ENCODE measurements at places on chromosomes 5 and 9. TPM values are rescaled to one million over a fixed set of nuclear protein-coding genes. Genes with fewer than 3 reads are reported as not detected.

The CDO1 gene
- total RNA-seq = not detected

DNA sequence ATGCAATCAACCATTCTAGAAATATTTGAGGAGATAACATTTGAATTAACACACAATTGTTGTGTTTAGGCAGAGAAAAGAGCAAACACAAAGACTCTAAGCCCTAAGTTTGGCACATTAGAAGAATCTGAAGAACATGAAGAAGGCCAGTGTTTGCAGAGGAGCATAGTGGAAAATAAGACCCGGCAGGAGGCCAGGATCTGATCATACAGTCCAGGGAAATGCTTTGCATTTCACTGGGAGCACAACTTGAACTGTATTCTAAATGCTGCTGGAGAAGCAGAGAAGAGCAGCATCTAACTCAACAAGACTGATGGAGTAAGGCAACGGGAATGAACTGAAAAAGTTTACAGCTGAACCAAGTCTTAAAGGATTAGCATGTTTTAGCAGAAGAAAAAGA, 463.4 kb downstream of the ZNF608 start:
- H3K27me3 ChIP-seq = no peaks in the 10 kb centered on the region
- no peak overlapping the region for H3K27ac ChIP-seq
- no peaks in the 10 kb centered on the region for H3K4me1 ChIP-seq
- no peak overlapping the region for H3K4me3 ChIP-seq
- H3K36me3 ChIP-seq = no peaks in the 10 kb centered on the region

DNA sequence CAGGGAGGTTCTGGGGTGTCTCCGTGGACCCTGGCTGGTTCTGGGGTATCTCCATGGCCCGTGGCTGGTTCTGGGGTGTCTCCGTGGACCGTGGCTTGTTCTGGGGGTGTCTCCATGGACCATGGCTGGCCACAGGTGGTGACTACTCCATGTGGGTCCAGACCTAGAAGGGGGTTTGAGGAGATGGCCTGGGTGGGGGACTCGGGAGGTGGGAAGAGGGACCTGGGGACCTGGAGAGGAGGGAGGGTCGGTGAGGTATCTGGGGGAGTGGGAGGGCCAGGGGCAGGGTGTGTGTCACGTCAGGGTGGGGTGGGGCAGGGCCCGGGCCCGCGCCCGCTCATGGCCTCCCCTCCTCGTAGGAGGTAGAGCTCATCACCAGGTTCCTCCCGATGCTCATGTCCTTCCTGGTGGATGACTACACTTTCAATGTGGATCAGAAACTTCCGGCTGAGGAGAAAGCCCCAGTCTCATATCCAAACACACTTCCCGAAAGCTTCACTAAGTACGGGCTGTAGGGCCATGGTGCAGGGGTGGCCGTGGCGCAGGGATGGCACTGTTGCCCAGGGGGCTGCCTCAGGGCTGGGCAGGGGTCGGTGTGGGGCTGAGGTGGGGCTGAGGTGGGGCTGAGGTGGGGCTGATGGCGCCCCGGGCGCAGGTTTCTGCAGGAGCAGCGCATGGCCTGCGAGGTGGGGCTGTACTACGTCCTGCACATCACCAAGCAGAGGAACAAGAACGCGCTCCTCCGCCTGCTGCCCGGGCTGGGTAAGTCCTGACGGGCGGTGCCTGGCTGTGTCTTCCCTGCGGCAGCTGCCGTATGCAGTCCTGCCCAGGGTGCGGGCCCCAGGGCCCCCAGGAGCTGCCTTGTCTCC, 10.7 kb upstream of the TOR4A start:
- no peak for DNase-seq
- peaks cover 19% of the 10 kb centered on the region for H3K4me1 ChIP-seq
- no peak overlapping the region for H3K4me3 ChIP-seq

The AMBP gene
- total RNA-seq = not detected

- no peak for DNase-seq
- H3K4me3 ChIP-seq = no peak overlapping the region
- H3K4me1 ChIP-seq = peaks cover under 1% of the 10 kb centered on the region
These were observed 19.5 kb downstream of the CDHR2 start for GRCh38 chr5:176568657-176569056.

The OTP gene
- total RNA-seq = not detected

- DNase-seq = no peak
- H3K36me3 ChIP-seq = no peaks in the 10 kb centered on the region
- H3K27me3 ChIP-seq = peaks cover 35% of the 10 kb centered on the region
These were observed 1.4 kb upstream of the GDNF start for GRCh38 chr5:37841203-37841602.

The F2RL1 gene
- 0.35 TPM for total RNA-seq

The CNTNAP3 gene
- not detected for total RNA-seq

DNA sequence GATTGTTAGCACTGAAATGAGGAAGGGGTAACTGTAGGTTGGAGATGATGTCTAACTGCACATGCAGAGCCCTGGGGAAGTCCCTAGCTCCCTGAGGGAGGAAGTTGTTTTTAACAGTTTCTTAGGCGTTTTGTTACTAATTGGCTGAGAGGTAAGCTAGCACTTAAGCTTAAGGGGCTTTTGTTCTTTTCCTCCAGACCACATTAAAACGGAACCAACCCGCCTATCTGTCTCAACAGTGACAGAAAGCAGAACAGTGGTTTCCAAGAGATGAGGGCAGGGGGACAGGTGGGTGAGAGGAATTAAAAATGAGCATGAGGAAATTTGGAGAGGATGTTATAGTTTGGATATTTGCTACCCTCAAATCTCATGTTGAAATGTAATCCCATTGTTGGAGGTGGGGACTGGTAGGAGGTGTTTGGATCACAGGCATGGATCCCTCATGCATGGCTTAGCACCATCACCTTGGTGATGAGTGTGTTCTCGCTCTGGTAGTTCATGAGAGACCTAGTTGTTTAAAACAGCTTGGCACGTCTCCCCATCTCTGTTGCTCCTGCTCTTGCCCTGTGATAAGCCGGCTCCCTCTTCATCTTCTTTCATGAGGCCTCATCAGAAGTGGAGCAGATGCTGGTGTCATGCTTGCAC, 38.9 kb downstream of the LYRM7 start:
- H3K4me3 ChIP-seq = peak overlapping the region; percentile 5
- peak; percentile 43 for DNase-seq
- H3K36me3 ChIP-seq = no peaks in the 10 kb centered on the region
- no peaks in the 10 kb centered on the region for H3K27me3 ChIP-seq
- peaks cover 28% of the 10 kb centered on the region for H3K4me1 ChIP-seq
- H3K27ac ChIP-seq = peak overlapping the region; percentile 88

GRCh38 chr5:60541980-60542379, 158.0 kb downstream of the DEPDC1B start:
- H3K4me1 ChIP-seq = peaks cover 4% of the 10 kb centered on the region
- H3K36me3 ChIP-seq = no peaks in the 10 kb centered on the region
- peak overlapping the region; percentile 17 for H3K27ac ChIP-seq

The FBN2 gene
- total RNA-seq = 0.58 TPM

The PRKAA1 gene
- total RNA-seq = 120 TPM

The JAKMIP2 gene
- total RNA-seq = 14.9 TPM

DNA sequence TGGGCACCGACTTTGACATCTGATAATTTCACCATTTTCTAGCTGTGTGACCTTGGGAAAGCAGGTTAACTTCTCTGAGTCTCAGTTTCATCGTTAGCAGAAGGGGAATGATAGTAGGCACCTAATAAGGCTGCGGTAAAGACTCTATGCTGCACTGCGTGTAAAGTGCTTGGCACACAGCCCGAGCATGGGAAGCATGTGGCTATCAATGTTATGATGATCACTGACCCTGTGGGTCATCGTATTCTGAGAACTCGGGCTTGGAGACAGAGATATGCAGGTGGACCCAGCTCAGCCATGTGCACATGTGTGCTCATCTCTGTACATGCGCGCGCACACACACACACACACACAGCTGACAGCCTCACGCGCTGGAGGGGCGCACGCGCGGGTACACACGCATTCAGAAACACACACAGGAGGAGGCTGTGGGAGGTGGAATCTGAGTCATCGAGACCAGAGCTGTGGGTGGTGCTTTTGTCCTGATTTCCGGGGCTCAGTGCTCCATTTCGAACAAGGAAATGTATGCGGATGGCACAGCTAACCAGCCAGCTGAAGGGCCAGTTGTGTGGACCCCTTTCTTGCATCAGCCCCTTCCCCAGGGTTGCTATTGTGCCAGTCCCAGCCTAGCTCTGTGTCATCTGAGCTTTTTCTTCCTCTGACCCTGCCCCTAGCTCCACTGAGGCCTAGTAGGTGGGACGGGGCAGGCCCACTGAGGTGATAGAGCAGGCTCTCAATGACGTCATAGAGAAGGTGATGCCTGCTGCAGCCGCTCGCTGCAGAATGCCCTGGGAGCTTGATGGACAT, 11.1 kb upstream of the ARAP3 start:
- no peaks in the 10 kb centered on the region for H3K36me3 ChIP-seq
- DNase-seq = no peak
- H3K27me3 ChIP-seq = no peaks in the 10 kb centered on the region
- H3K4me1 ChIP-seq = peaks cover 22% of the 10 kb centered on the region
- no peak overlapping the region for H3K27ac ChIP-seq
- no peak overlapping the region for H3K4me3 ChIP-seq

- no peaks in the 10 kb centered on the region for H3K4me1 ChIP-seq
- H3K27me3 ChIP-seq = no peaks in the 10 kb centered on the region
- no peaks in the 10 kb centered on the region for H3K36me3 ChIP-seq
These were observed 20.8 kb downstream of the ENHO start for GRCh38 chr9:34501889-34502425.

The TPPP gene
- 0.24 TPM for total RNA-seq

GRCh38 chr9:1443450-1443849, 393.3 kb downstream of the DMRT2 start:
- H3K27me3 ChIP-seq = no peaks in the 10 kb centered on the region
- no peaks in the 10 kb centered on the region for H3K4me1 ChIP-seq
- DNase-seq = no peak
- H3K4me3 ChIP-seq = no peak overlapping the region
- no peaks in the 10 kb centered on the region for H3K36me3 ChIP-seq
- H3K27ac ChIP-seq = no peak overlapping the region

DNA sequence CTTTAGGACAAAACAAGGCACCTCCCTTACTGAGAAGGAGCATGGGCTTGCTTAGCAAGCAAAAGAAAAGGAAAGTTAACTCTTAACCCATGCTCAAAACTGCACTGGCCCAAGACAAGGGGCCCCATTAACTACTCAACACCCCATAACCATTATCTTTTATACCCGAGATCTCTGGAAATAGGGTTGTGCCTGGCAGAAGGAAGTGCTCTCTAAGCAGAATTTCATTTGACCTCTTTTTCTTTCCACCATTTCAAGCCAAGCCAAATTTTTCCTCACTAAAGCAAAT, 167.2 kb downstream of the RASEF start:
- no peak for DNase-seq
- H3K27ac ChIP-seq = no peak overlapping the region
- no peaks in the 10 kb centered on the region for H3K36me3 ChIP-seq
- H3K4me1 ChIP-seq = no peaks in the 10 kb centered on the region
- no peaks in the 10 kb centered on the region for H3K27me3 ChIP-seq

- H3K4me1 ChIP-seq = no peaks in the 10 kb centered on the region
- no peak overlapping the region for H3K4me3 ChIP-seq
- H3K36me3 ChIP-seq = no peaks in the 10 kb centered on the region
- H3K27ac ChIP-seq = no peak overlapping the region
- no peak for DNase-seq
- H3K27me3 ChIP-seq = no peaks in the 10 kb centered on the region
These were observed 21.0 kb upstream of the TIMD4 start for GRCh38 chr5:156984064-156984463.

DNA sequence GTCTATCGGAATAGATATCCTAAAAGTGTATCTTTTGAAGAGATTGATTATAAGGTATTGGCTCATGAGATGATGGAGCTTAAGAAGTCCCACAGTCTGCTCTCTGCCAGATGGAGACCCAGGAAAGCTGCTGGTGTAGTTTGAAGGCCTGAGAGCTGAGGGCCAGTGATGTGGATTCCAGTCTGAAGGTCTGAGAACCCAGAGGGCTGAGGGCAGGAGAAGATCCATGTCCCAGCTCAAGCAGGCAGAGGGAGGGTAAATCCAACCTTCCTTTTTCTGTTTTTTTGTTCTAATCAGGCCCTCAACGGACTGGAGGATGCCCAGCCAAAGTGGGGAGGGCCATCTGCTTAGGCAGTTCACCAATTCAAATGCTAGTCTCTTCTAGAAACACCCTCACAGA, 11.0 kb upstream of the ABL1 start:
- H3K4me1 ChIP-seq = no peaks in the 10 kb centered on the region
- no peaks in the 10 kb centered on the region for H3K36me3 ChIP-seq
- no peaks in the 10 kb centered on the region for H3K27me3 ChIP-seq
- no peak for DNase-seq

The SPATA31A3 gene
- not detected for total RNA-seq

- no peak overlapping the region for H3K27ac ChIP-seq
- H3K36me3 ChIP-seq = no peaks in the 10 kb centered on the region
- H3K4me1 ChIP-seq = peaks cover 6% of the 10 kb centered on the region
- no peaks in the 10 kb centered on the region for H3K27me3 ChIP-seq
- DNase-seq = no peak
These were observed 13.5 kb downstream of the GAPT start for GRCh38 chr5:58504766-58505165.

DNA sequence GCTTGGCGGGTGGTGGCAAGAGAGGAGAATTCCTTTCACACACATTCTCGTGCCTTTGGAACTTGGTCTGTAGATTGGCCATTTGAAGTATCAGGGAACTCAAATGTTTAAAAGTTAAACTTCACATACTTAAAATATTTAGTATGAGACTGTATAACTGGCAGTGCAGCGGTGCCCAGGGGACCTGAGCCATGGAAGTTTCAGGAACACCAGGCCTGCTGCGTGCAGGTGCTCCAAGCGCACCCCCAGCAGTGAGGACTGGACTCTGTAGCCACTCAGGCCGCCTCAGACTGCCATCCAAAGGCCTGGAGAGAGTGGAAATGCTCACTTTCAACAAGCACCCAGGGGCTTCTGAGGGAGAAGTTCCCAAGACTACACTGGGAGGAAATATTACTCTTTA, 273.5 kb upstream of the IRX2 start:
- no peaks in the 10 kb centered on the region for H3K36me3 ChIP-seq
- no peaks in the 10 kb centered on the region for H3K4me1 ChIP-seq
- no peak overlapping the region for H3K4me3 ChIP-seq
- no peak for DNase-seq
- no peak overlapping the region for H3K27ac ChIP-seq

The PCSK1 gene
- total RNA-seq = not detected

DNA sequence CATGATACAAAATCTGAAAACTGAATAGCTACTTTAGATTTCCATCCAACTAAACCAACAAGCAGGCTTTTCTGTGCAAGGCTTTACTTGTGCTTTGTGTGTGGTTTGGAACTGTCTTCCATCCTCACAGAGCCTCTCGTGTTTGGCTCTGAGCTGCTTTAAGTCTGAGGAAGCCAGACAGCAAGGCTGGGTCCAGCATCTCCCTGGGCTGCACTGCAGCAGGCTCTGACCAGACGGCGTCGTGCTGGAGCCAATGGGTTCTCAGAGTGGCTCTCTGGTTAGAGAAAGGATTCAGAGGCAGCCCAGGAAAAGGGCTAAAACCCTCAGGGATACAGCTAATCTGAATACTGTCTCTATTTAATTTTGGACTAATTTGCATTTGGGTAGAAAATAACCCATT, 207.9 kb upstream of the EFNA5 start:
- no peaks in the 10 kb centered on the region for H3K4me1 ChIP-seq

DNA sequence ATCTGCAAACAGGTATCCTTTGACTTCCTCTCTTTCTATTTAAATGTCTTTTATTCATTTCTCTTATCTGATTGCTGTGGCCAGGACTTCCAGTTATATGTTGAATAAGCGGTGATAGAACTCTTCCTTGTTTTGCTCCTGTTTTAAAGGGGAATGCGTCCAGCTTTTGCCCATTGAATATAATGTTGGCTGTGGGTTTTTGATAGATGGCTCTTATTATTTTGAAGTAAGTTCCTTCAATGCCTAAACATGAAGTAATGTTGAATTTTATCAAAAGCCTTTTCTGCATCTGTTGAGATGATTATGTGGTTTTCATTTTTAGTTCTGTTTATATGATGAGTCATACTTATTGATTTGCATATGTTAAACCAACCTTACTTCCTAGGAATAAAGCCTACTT, 300.5 kb upstream of the CTNND2 start:
- H3K27me3 ChIP-seq = no peaks in the 10 kb centered on the region
- no peak overlapping the region for H3K4me3 ChIP-seq
- H3K4me1 ChIP-seq = no peaks in the 10 kb centered on the region
- H3K36me3 ChIP-seq = no peaks in the 10 kb centered on the region
